ENCODE measurements at places on chromosomes 5 and 9.

GRCh38 chr5:142814122-142814521 is 43.9 kb downstream of the ARHGAP26 start:
- no peak for DNase-seq

DNA sequence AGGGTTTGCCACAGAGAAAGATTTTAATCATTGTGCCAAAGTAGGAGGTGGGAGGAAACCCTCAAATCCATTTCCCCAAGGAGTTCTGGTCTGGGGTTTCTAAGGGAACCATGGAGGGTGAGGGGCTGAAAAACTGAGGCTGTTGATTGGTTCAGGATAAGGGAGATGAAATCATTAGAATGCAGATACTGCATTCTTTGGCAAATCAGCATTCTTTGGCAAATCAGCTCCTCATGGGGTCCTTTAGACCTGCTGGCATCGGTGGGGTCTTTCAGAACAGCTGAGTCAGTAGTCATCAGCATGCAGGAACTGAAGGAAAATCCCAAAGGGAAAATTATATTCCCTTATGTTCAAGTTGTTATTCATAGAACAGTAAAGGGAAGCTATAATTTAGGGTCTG is 585.5 kb downstream of the ISL1 start:
- DNase-seq: no peak

DNA sequence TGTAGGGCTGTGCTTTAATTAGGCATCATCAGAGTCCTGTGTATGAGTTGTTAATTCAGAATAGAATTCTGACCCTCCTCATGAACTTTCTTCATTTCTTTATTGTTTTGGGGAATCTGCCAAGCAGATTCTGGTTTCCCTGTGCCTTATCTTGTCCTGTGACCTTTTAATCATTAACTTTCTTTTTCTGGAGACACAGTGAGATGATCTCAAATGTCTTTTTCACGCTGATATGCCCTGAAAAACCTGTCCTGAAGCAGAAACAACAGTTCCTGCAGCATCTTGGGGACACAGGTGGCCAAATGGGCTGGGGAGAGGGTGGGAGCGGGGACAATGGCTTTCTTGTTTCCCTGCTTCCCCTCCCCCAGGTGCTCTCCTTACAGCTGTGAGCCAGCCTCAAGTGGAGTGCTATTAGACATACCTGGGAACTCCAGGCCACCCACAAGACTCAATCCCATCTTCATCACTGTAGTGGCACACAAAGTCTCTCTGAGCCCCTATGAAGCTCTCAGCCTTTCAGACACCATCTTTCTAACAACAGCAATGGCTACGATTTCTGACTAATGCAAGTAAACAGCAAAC is 213.8 kb downstream of the ATP10B start:
- no peak for DNase-seq

GRCh38 chr9:16046713-16047112 is 493.9 kb downstream of the CCDC171 start:
- DNase-seq: no peak

GRCh38 chr5:9009931-9010651 is 535.8 kb downstream of the SEMA5A start:
- DNase-seq: no peak

DNA sequence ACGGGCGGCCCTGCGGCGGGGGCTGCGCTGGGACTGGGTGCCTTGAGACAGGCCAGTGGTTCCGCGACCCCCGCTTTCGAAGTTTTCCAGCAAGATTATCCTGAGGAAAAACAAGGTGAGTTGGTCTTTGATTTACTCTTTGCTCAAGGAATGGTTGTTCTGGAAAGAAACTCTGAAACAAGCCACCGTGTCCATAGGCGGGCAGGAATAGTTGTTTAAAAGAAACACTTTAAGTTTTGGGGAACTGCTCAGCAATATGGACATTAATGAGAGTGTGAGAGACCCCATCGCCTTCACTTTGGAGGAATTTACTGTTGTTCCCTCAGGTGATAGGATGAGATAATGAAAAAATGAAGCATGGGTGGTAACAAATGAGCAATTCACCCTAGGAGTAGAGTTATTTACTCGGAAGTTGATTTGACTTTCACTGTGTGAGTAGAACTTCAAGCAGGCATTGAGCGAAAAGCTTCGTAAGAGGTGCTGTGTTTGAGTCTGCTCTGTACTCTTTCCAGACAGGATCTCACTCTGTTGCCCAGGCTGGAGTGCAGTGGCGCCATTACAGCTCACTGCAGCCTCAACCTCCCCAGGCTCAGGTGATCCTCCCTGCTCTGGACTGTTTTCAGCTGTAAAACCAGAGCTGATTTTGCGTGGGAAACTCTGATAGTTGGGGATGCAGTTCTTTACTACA is 1.1 kb downstream of the DMRTA1 start:
- no peak for DNase-seq

GRCh38 chr5:8884029-8884428 is 661.8 kb downstream of the SEMA5A start:
- no peak for DNase-seq

- no peak for DNase-seq
Measured at GRCh38 chr9:16131264-16131663, 578.4 kb downstream of the CCDC171 start.

- no peak for DNase-seq
Measured at GRCh38 chr9:137069508-137070091, 757 bp downstream of the SAPCD2 start.

- no peak for DNase-seq
Measured at GRCh38 chr9:112038017-112038408, 137.1 kb downstream of the SUSD1 start.

DNA sequence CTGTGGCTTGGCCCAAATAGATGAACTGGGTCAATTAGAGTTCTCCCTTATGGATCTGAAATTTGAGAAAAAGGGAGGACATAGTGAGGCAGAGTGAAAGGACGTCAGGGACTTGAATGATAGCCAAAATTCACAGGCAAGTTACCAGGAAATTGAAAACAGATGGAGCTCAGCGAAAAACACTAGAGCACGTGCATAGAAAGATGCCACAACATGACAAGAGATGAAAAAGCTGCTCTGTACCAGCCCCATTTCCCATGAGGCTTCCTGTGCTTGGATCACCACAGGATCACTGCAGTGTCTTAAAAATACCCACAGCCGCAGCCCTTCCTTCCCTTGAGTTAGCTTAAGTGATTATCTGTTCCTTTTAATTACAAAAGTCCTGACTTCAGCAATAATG is 39.0 kb upstream of the HOMER1 start:
- no peak for DNase-seq

- DNase-seq: no peak
Measured at GRCh38 chr5:10406651-10407050, 35.0 kb upstream of the ROPN1L start.

- DNase-seq: no peak
Measured at GRCh38 chr5:133669472-133669871, 57.1 kb upstream of the FSTL4 start.

DNA sequence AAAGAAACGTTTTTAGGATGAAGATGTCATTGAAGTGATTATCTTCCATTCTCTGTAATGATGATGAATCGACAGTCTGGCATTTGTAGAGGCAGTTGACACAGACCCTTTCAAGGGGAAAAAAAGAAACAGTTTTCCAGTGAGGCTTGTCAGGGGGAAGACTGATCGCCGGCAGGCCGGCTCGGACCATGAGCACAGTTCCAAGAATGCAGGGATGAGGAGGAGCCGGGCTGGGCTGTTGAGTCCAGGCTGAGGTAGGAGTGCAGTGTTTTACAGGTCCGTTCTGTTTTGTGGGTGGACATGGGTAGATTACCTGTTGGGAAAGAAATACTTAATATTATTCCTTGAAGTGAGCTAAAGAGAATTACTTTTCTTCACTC is 194.6 kb downstream of the AOPEP start:
- DNase-seq: no peak

DNA sequence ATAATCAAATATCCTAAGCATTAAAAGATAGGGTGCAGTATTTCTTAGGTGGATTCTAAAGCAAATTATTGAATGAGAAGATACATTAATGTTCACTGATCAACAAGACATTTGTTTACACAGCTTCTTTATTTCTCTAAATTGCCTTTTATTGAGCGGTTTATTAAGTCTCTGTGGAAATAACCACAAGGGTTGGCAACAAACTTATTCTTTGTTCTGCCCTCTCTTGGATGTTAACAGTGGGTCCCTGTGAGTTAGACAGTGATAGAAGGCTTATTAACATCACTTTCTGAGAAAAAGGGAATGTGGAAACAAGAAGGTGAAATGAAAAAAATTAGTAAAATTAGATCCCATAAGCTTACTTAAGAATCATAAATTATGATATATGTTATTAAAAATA is 82.7 kb upstream of the C6 start:
- DNase-seq: no peak

GRCh38 chr5:78627175-78627574 is 21.4 kb downstream of the LHFPL2 start:
- DNase-seq: no peak

- DNase-seq: no peak
Measured at GRCh38 chr9:122158202-122158601, 1.4 kb downstream of the NDUFA8 start.

DNA sequence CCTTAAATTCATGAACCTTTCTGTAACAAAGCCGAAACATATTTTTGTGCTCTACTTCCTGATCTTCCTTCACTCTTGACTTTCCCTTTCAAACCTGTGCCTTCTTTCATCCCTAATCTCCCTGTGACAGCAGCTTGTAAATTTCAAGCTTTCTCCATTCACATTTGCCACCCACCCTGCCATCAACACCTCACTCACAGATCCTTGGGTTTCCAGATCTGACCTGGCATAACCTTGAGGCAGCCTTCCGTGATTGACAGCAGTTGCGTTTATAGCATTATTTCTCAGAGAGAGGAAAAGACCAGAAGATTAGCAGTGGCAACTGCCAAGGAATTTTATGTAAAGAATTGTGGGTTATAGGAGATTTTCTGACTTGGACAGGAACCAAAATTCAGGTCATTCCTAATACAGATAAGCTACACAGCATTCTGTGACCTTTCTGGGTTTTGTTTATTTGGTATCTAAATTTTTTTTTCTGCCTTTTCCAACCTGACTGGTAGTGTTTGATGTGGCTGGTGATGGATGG is 260.0 kb downstream of the NR2F1-AS1 start:
- no peak for DNase-seq

DNA sequence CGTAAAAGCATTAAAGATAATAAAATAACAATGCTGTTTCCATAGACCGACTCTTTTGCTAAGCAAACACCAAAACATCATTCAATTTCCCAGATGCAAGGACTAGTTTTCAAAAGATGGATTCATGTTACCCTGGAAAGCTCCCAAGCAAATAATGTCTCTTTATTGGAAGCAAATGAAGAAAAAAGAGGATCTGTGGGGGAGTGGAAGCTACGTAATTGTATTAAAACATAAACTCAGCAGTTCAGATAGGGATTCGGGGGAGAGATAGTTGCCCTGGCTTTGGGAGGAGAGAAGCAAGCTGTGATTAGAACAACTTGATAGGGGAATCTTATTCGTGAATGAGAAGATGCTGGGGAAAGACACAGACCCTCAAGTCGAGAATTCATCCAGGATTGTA is 491.0 kb upstream of the CLINT1 start:
- no peak for DNase-seq

DNA sequence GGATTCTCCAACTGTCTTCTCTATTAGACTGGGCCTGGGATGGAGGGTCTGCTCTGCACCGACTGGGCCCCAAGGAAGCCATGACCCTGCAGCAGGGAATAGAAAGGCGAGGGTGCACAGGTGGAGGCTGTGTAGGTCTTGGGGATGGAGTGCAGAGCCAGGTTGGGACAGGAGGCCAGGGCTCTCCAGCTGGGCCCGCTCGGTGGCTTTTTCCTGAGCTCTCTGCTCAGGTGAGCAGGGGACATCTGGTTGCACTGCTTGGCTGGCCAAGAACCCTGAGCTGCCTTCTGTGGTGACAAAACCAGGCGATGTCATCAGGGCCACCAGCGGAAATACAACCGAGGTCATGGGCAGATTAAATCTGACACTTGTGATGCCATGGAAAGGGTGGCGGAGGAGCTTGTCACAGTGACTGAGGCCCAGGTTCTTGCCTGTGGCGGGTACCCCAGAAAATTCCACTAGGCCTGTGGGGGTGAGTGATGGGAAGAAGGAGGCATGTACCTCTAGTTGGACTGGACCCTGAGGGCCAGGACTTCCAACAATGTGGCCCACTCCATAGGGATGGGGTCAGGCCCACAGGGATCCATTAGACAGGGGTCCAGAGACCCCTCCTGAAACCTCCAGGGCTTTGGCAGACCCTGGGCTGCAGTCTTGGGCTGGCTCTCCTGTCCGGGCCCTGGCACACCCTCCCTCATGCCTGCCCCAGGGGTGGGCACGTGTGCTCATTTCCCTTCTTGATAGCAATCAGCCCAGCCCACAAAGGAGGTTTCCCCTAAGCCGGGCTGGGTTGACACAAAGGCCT is 4.4 kb upstream of the IL3 start:
- no peak for DNase-seq

DNA sequence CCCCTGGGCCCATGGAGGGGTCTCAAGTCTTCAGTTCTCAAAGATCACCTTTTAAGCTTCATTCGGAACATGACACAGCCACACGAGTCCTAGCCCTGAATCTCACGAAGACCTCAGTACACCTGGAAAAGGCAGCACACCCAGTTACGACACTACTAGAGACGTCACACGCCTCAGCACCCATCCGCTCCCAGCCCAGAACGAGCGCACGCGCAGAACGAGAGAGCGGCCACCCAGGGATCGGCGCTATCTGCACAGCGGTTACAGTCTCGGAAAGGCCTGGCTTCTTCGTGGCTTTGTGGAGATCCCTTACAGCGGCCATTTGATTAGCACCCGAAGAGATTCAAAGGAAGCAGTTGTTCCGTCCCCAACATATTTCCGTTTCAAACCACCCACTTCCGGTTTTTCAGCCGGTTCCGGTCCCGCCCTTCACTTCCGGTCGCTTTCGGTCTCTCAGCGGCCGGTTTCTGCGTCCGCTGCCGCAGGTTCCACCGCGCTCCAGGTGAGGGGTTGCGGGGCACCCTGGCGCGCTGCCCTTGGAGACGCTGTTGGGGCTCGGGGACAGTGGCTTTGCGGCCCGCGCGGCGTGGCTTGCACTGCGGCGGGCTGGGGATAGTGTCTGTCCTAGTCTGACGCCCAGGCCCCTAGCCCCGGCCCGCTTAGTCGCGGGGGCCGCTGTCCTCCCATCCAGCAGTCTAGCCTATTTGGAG is at the start of gene UBLCP1:
Gene UBLCP1, plus strand, starts transcription at position 432 of the 710 bp plus-strand sequence. CDS start 5,626 bp downstream, outside the sequence.
- DNase-seq: peak; percentile 38

- no peak for DNase-seq
Measured at GRCh38 chr5:13975246-13975645, 30.8 kb upstream of the DNAH5 start.

DNA sequence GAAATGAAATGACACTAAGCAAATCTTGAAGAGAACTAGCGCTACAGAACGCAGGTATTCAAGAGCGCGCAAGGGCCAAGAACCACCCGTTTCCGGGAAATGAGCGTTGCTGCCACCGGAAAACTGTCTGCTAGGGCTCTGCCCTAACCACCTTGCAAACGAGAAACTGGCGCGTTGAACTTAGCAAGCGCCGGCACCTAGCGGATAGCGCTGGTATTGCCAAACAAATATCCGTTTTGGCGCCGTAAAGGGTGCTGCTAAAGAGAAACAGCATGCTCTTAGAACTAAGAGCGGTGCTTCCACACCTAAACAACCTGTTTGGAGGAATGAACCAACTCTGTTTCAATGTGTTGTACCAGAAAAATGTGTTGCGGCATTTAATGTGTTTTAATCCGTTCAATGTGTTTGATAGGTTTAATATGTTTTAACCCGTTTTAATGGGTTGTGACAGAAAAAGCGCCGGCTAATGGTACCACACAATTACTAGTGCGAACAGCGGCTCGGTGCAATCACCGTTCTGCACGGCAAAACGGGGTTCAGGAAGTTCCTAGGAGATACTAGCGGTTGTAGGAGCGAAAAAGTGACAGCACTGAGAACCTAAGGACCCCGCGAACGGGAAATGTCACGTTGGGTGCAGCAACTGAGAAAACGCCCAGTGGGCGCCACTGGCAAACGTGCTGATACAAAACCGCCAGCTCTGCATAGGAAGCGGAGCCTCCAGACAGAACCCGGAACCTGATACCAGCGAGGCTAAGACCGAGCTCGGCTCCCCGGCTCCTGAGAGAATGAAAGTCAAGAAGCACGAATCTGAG is at the start of gene ANXA2R:
Gene ANXA2R, minus strand, starts transcription at position 33 of the 812 bp plus-strand sequence. CDS start 273 bp downstream, outside the sequence.
- DNase-seq: peak; percentile 89
